T-helper 17 cell (primary cell): ENCODE measurements at places on chromosomes 5 and 9. TPM values are rescaled to one million over a fixed set of nuclear protein-coding genes. Genes with fewer than 3 reads are reported as not detected.

The NUTM2G gene
- not detected for total RNA-seq

- no peaks in the 10 kb centered on the region for H3K27me3 ChIP-seq
- H3K4me1 ChIP-seq: no peaks in the 10 kb centered on the region
- no peak for DNase-seq
- no peak overlapping the region for H3K27ac ChIP-seq
- no peak overlapping the region for H3K4me3 ChIP-seq
- H3K36me3 ChIP-seq: no peaks in the 10 kb centered on the region
These were observed 284.4 kb downstream of the DNAH5 start for GRCh38 chr5:13660072-13660471.

- no peaks in the 10 kb centered on the region for H3K36me3 ChIP-seq
- H3K4me1 ChIP-seq: no peaks in the 10 kb centered on the region
- no peaks in the 10 kb centered on the region for H3K27me3 ChIP-seq
These were observed 474.2 kb downstream of the EFNA5 start for GRCh38 chr5:107196500-107197059.

The LCN6 gene
- total RNA-seq: not detected

DNA sequence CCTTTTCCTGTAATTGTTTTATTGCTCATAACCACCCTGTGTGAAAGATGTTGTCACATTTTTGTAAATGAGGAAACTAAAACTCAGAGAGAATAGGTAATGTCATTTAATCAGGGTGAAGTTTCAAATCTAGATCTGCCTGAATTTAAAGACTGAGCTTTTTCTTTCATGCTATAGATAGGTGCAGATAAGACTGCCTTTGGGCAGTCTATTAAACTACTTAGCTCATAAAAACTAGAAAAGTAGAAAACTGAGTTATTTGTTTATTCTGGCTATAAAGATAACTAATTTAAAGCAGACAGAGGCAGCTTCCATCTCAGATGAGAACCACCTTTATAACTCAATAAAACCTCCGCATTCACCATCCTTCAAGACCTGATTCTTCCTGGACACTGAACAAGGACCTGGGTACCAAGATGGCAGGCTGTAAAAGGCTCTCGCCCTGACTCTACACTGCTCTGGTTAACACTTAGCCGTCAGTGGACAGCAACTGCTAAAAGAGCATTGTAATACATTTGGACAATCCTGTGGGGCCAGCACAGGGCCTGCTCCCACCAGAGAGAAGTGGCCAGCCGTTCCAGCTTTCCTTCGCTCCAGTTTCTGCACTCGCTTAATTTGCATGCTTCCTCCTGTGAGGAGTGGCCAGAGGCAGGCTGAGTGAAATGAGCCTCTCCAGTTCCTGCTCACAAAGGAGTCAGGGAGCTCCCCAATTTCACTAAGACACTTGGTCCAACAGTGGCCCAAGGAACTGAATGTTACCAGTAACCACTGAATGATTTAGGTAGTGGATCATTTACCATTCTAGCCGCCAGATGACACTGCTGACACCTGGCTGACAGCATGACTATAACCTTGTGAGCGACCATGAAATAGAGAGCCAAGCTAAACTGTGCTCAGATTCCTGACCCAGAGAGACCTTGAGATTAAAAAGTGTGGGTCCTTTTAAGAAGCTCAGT, 566.4 kb downstream of the EFNA5 start:
- H3K36me3 ChIP-seq: no peaks in the 10 kb centered on the region
- no peak overlapping the region for H3K4me3 ChIP-seq
- H3K27me3 ChIP-seq: no peaks in the 10 kb centered on the region
- no peak for DNase-seq

DNA sequence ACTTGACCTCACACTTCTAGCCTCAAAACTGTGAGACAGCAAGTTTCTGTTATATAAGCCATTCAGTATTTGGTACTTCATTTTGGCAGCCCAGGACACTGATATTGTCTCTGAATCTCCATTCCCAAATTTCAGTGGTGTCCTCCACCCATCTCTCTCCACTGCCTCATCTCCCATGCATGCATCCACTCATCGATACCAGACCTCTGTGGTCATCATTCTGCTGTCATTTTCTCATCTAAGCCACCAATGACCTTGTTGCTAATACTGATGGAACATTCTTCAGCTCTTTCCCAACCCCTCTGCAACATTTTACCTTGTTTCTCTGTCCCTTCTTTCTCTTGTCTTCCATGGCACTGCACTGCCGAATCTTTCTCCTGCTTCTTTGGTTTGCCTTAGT, 221.8 kb downstream of the SNX18 start:
- H3K27ac ChIP-seq: no peak overlapping the region
- H3K27me3 ChIP-seq: peaks cover 5% of the 10 kb centered on the region
- no peak for DNase-seq
- peaks cover 22% of the 10 kb centered on the region for H3K4me1 ChIP-seq
- no peak overlapping the region for H3K4me3 ChIP-seq

GRCh38 chr9:102985162-102985895, 9.8 kb upstream of the CYLC2 start:
- no peak overlapping the region for H3K4me3 ChIP-seq
- H3K36me3 ChIP-seq: no peaks in the 10 kb centered on the region
- no peak for DNase-seq
- H3K27ac ChIP-seq: no peak overlapping the region
- no peaks in the 10 kb centered on the region for H3K27me3 ChIP-seq

GRCh38 chr5:170312666-170313065, 15.1 kb upstream of the LCP2 start:
- H3K27ac ChIP-seq: peak overlapping the region; percentile 92
- peak; percentile 63 for DNase-seq
- peak overlapping the region; percentile 72 for H3K4me3 ChIP-seq
- no peaks in the 10 kb centered on the region for H3K36me3 ChIP-seq

The SPINK5 gene
- total RNA-seq: not detected

DNA sequence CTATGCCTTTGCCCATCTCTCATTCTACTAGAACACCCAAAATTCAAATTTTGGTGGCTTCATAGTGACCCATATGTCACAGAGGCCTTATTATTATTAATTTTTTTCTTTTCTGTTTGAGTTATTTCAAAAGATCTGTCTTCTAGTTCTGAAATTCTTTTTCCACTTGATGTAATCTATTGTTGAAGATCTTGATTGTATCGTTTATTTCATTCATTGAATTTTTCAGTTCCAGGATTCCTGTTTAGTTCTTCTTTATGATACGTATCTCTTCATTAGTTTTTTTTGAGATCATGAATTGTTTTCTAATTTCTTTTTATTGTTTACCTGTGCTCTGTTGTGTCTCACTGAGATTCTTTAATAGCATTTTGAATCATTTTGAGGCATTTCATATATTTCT, 24.6 kb upstream of the APBA1 start:
- no peak for DNase-seq
- H3K27me3 ChIP-seq: no peaks in the 10 kb centered on the region
- H3K4me3 ChIP-seq: no peak overlapping the region
- no peak overlapping the region for H3K27ac ChIP-seq

DNA sequence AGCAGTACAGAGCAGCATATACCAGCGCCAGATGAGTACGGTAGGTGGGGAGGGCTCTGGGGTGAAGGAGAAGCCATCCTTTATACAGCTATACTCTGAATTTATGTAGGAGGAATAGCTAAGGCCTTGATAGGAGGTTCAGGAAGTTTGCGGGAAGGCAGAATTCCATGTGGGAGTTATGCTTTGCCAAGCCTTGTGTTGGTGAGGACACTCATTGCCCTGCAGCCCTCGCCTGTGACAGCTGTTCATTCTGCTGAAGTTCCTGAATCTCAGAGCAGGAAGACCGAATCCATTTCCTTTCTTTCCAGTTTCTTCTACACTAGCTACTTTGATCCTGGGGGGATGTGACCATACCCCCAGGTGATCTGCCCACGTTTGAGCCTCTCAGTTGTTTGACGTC, 7.7 kb downstream of the MFAP3 start:
- no peak for DNase-seq
- H3K4me1 ChIP-seq: peaks cover 37% of the 10 kb centered on the region
- no peak overlapping the region for H3K4me3 ChIP-seq
- peak overlapping the region; percentile 88 for H3K27ac ChIP-seq
- H3K36me3 ChIP-seq: peaks cover 5% of the 10 kb centered on the region

The FABP6 gene
- total RNA-seq: not detected

GRCh38 chr5:180494510-180495181, 467 bp downstream of the CNOT6 start:
- peak overlapping the region; percentile 98 for H3K4me3 ChIP-seq
- H3K4me1 ChIP-seq: peaks cover 25% of the 10 kb centered on the region
- no peaks in the 10 kb centered on the region for H3K27me3 ChIP-seq
- H3K36me3 ChIP-seq: peaks cover 8% of the 10 kb centered on the region

- H3K27me3 ChIP-seq: no peaks in the 10 kb centered on the region
- H3K4me1 ChIP-seq: peaks cover 5% of the 10 kb centered on the region
- H3K4me3 ChIP-seq: no peak overlapping the region
These were observed 32.7 kb downstream of the RAD50 start for GRCh38 chr5:132589467-132589866.

The SAXO1 gene
- total RNA-seq: not detected

DNA sequence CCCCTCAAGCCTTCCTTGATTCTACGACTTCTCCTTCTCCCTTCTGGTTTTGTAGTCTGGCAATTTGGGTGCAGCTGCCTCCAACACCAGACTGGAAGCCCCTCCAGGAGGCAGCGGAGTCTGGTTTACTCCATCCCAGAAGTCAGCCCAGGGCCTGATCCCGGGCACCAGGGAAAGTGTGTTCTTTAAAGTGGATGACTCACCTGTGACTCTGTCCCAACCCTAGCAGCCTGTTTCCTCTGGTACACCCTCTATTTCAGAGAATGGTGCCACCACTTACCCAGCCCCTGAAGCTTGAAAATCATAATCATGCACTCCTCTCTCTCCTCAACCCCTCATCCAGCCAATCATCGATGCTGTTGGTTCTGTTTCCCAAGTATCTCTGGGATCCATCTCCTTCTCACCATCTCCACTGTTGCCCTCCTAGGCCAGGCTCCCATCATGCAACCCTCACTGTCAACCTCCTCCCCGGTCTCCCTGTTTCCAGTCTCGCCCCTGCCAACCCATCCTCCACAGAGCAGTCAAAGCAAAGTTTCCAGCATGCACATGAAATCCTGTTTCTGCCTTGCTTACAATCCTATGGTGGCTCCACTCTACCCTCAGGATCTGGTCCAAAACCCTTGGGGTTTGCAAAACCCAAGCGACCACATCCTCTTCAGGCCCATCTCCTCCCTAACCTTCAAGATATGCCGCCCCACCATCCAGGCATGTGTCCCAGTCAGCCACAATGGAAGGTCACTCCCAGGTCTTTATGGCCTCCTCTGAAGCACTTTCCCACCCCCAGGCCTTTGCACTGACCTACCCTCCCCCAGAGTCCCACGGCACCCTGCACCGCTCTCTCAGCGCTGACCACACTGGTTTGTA, 10.5 kb downstream of the LHX6 start:
- no peak overlapping the region for H3K27ac ChIP-seq
- peak overlapping the region; percentile 73 for H3K4me3 ChIP-seq
- H3K27me3 ChIP-seq: peaks cover 89% of the 10 kb centered on the region
- peaks cover 4% of the 10 kb centered on the region for H3K36me3 ChIP-seq
- peaks cover 30% of the 10 kb centered on the region for H3K4me1 ChIP-seq

The PCDHGA9 gene
- total RNA-seq: not detected

DNA sequence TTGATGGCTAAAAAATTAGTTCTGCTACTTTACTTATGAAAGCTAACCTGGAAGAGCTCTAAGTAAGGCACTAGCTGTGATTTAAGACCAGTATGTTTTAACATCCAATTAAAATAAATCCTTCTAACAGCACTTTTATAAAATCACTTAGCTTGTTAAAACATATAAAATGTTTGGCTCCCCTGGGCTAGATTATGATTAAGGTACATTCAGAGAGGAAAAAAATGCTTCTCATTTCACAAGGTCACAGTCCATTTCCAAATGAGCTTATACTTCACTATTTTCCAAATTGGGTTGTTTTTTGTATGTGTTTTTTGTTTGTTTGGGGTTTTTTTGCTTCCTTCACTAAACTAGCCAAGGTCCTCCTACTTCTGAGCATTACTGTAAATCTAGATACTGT, 875.0 kb upstream of the DMAC1 start:
- peaks cover 12% of the 10 kb centered on the region for H3K27me3 ChIP-seq
- no peak for DNase-seq
- peaks cover 2% of the 10 kb centered on the region for H3K36me3 ChIP-seq
- H3K4me1 ChIP-seq: no peaks in the 10 kb centered on the region
- H3K4me3 ChIP-seq: no peak overlapping the region

GRCh38 chr9:20043461-20043860, 254.6 kb upstream of the SLC24A2 start:
- H3K27me3 ChIP-seq: no peaks in the 10 kb centered on the region
- DNase-seq: no peak
- peaks cover 20% of the 10 kb centered on the region for H3K4me1 ChIP-seq

The FOXI1 gene
- total RNA-seq: 0.18 TPM

The PCDHA4 gene
- total RNA-seq: not detected

DNA sequence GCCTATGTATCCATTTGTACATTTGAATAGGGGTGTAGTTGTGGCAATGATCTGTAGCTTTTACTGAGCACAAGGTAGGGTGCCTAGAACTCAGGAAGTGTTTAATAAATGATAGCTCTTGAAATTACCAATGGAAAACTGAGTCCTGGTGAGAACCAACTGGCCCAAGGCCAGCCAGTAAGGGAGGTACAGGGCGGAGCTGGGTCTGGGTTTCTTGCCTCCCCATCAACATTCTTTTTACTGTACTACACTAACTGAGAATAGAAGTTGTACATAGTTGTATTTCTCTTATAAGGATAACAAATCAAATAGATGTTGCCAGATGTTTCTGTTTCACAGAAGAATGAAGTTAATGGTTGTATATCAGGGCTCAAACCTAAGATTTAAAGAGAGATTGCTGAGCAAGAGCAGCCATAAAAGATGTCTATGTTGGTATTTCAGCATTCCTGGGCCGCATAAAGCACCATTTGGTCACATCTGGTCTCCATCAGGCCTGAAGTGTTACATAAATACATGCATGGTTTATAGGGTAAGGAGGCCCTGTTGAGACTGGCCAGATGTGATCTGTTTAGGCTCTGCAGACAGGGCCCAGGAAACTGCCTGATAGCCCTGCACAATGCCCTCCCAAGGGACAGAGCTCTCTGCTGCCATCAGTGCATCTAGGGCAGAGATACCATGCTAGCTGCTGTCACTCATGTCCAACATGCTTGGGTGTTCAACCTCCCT, 210.5 kb downstream of the NXNL2 start:
- no peak for DNase-seq
- H3K27ac ChIP-seq: no peak overlapping the region
- peaks cover 3% of the 10 kb centered on the region for H3K36me3 ChIP-seq
- no peak overlapping the region for H3K4me3 ChIP-seq

The PIK3R1 gene
- 212 TPM for total RNA-seq

DNA sequence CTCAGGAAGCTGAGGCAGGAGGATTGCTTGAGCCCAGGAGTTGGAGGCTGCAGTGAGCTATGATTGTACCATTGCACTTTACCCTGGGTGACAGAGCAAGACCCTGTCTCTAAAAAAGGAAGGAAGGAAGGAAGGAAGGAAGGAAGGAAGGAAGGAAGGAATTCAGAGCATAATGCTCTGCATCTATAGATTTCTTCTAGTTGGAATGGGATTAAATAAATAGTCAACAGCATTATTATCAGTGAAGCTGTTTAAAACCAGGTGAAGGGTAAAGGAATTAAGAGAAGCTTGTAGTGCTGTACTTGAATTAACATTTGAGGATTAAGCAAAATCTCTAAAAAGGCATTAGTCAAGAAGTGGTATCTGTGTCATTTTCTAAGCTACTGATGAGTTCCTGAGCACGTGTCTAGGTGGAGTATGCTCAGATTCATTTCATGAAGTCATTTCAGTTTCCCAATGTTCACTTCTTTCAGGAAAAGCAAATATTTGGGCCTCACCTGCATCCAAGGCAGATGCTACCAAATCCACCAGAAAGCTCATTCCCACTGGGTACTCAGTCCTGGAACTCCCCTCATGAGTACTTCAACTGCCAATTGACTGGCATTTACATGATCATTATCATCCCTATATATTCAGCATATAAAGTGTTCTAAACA, 8.4 kb downstream of the PDE6A start:
- H3K27ac ChIP-seq: no peak overlapping the region
- no peak overlapping the region for H3K4me3 ChIP-seq
- no peaks in the 10 kb centered on the region for H3K36me3 ChIP-seq
- peaks cover 52% of the 10 kb centered on the region for H3K27me3 ChIP-seq
